ENCODE measurements at places on chromosomes 11 and 22.

- no peak for DNase-seq
Measured at GRCh38 chr22:20940186-20940651, 23.0 kb downstream of the CRKL start.

- DNase-seq: no peak
Measured at GRCh38 chr11:70545610-70545912, 147.2 kb downstream of the CTTN start.

GRCh38 chr11:38481391-38481790 lies 1883.4 kb upstream of the RAG2 start:
- no peak for DNase-seq

DNA sequence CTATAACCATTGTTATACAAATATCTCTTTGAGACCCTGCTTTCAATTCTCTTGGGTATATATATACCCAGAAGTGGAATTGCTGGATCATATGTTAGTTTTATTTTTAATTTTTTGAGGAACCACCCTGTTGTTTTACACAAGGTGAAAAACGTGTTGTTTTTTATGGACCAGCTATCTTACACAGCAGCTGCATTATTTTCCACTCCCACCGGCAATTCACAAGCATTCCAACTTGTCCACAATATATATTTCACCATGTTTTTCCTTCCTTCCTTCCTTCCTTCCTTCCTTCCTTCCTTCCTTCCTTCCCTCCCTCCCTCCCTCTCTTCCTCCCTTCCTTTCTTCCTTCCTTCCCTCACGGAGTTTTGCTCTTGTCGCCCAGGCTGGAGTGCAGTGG lies 6.3 kb upstream of the APOL5 start:
- no peak for DNase-seq

DNA sequence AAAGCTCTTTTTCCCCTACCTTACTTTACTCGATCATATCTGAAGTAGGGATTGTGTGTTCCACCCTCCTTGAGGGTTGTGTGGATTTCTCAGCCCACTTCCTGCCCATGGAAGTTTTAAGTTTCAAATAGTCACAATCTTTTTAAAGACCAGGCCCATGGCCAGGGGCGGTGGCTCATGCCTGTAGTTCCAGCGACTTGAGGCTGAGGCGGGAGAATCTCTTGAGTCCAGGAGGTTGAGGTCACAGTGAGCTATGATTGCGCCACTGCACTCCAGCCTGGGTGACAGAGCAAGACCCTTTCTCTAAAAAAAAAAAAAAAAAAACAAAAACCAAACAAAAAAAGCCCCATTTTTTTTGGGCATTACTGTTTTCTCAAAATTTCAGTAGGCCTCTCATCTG lies 36.3 kb upstream of the LRRC10B start:
- DNase-seq: no peak
